ENCODE measurements at places on chromosomes 12 and 14.

DNA sequence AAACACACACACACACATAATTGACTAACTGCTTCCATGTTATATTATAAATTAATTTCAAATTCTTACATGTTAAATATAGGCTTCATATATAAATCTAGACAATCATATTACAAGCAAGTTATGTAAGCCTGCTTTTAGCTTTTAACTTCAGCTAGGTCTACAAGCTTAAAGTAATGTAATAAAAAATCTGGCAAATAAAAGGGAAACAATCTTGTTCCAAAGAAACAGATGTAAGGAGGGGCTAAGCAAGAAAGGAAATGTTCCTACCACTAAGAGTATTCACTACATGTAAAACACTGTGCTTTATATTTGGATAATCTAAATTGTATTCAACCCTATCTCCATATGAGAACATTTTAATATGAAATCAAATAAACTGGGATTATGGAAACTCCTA lies 110.4 kb downstream of the SLC6A15 start:
- DNase-seq: no peak

GRCh38 chr14:54706769-54707168 lies 139.8 kb downstream of the SAMD4A start:
- no peak for DNase-seq

DNA sequence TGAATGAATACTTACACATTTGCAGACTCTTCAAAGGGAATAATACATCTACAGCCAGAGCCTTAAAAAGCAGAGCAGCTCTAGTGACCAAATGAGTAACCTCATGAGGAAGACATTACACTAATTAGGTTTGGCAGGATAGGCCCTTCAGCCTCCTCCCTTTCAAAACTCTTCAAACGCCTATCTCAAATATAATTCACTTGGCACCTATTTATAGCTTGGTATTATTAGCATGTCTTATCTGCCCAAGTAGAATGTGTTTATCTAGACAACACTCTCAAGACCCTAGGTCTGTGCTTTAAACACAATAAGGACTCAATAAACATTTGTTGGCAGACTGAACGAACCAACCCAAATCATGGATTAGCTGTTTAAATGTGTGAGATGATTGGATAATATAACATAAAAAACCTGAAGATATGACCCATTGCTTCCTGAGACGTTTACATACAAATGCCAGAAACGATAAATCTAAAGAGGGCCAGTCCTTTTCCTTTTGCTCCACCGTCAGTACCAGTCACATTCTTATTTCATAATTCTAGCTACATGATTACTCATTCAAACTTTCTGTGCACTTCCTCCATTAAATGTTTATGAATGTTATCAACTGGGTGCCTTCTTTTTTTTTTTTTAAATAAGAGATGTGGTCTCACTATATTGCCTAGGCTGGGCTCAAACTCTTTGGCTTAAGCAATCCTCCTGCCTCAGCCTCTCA lies 123.3 kb downstream of the CEP83 start:
- no peak for DNase-seq

DNA sequence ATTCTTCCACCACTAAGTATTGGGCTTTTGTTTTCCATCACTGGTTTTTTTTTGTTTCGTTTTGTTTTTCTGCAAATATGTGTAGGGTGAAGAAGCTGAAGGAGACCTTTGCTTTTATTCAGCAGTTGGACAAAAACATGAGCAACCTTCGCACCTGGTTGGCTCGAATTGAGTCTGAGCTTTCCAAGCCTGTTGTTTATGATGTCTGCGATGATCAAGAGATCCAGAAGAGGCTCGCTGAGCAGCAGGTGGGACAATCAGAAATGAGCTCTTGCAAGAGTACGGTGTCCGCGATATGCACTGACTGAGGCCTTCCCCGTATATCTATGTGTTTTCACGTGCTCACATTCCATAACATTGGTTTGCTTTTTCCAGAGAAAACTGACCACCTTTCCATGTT lies 91.5 kb downstream of the ESR2 start:
- no peak for DNase-seq

- DNase-seq: peak; percentile 74
These were observed 130.1 kb downstream of the SPTSSA start for GRCh38 chr14:34331728-34332623.

- DNase-seq: no peak
These were observed 338.5 kb upstream of the FKBP4 start for GRCh38 chr12:2456122-2456812.

GRCh38 chr14:55136885-55137786 lies 8.1 kb downstream of the LGALS3 start:
- no peak for DNase-seq
